Fibroblast of skin of right quadriceps (primary cell): ENCODE measurements at places on chromosomes 2 and 18.

- DNase-seq: no peak
These were observed 2025.6 kb upstream of the LRRTM1 start for GRCh38 chr2:82330155-82330554.

DNA sequence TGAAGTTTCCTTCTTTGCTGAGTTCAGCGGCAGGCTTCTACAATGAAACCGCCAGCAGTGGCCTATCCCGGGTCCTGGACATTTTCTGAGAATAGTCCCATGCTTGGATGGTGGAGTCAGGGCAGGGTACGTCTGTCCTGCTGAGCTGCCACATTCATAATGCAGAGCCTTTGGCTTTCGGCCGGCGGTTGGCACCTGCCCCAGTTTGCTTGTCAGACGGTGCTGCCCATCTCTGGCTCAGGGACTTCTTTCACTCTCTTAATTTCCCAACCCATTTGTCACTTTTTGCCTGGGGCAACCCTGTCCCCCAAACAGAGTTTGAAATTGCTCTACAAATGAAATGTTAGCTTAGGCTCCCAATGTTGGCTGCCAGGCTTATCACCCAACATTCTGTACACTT lies 57.2 kb downstream of the SOX11 start:
- no peak for DNase-seq

DNA sequence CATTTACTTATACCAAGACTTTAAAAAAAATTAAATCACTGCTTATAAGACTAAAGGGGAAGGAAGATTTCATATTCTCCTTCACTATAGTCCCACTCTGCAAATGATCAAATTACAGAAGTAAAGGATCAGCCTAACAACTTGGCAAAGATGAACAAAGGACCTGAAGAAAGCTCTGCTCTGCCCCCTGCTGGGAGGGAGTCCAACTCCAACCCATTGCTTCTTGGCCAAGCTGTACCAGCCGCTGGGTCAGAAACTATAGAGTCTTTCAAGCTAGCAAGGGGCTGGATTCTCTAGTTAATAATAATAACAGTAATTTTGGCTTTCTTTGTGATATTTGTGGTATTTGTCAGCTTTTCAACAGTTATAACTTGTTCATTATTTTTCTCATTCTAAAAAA lies 927.0 kb upstream of the CRIM1 start:
- no peak for DNase-seq

- DNase-seq: no peak
These were observed 10.1 kb downstream of the METAP1D start for GRCh38 chr2:172009823-172010222.

DNA sequence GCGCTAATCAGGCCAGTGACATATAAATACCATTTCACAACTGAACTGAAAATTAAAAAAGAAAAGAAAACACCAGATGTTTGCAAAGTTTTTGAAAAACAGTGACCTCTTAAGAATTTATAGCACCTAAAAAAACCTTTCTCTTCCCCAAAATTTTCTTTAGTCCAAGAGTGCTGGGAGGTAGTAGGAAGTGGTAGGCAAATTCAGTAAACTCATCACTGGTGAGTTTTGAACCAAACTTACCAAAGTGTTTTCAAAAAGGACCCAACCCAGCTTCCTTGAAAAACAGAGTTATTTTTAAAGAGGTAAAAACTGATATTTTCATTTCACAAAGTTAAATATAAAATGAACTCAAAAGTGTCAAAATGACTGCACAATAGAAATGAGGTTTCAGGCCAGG lies 90.4 kb downstream of the TMEM247 start:
- no peak for DNase-seq

GRCh38 chr18:69944436-69944835 lies 3.2 kb downstream of the CD226 start:
- DNase-seq: no peak

- DNase-seq: no peak
These were observed 3.0 kb downstream of the KRTCAP3 start for GRCh38 chr2:27445155-27445554.

DNA sequence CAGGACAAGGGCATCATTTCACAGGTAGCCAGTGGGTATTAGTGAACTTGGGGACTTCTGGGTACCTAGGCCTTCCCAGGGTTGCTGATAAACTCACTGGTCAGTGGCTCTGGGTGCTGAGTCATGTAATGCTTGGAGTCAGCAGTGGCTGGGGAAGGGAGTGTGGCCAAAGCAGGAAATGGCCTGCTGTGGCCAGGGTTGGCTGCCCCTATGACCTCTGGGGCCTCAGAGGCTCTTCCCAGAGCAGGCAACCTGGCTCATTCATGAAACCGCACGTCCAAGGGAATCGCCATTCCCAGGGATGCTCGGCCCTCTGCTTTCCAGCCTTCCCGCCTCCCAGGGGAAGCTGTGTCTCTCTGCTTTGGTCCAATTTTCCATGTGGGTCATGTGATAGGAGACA lies 294.9 kb downstream of the DYSF start:
- no peak for DNase-seq

DNA sequence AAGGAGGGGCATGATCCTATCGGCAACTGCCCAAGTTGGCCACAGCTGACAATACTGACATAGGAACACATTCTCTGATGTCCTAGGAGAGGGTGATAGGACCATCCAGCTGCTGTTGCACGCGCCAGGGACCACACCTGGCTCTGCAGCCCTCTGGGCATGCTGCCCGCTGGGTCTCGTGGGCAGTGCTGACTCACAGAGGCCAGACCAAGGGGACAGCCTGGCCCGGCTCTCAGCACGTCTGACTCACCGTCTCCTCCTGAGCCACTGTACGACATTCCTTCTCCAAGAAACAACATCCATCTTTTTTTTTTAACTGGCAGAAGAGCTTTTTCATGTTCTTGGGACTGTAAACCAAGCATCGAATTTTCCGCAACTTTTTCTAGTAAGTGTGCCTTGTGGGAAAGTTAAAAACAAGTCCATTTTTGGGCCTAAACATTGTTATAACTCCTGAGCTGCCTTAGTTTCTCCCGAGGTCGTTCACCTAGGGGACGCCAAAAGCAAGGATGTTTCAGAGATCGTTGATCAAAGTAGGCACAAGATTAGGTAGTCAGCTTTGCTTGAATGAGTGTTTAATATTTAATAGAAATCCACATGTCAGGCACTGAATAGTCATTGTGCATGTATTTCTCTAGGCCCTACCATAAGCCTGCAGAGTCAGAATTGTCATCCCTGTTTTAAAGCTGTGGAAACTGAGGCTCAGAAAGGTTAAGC lies 100.3 kb downstream of the TTC32 start:
- DNase-seq: peak; percentile 90

GRCh38 chr2:85077859-85078419 lies 55.3 kb upstream of the TCF7L1 start:
- DNase-seq: no peak

DNA sequence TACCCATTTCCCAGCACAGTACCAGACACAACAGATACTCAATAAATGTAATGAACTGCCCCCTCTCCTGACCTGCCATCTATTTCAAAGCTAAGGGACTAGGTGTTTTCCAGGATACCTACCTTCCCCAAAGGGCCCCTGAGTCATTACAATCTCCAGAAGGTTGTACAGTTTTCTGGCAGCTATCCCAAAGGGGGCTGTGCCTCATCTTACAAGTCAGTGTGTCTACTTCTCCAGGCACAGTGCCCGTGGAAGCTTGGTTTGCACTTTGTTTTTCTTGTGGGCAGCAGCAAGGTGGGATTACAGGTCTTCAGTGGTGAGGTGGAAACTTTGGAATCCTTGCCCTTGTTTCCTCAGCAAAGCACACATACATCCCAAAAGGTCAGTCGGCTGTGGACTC lies 62.8 kb upstream of the CYP26B1 start:
- peak; percentile 16 for DNase-seq

- no peak for DNase-seq
These were observed 4.0 kb downstream of the EMILIN2 start for GRCh38 chr18:2850816-2851215.

GRCh38 chr18:13266218-13267100 lies 47.9 kb downstream of the LDLRAD4 start:
- no peak for DNase-seq

DNA sequence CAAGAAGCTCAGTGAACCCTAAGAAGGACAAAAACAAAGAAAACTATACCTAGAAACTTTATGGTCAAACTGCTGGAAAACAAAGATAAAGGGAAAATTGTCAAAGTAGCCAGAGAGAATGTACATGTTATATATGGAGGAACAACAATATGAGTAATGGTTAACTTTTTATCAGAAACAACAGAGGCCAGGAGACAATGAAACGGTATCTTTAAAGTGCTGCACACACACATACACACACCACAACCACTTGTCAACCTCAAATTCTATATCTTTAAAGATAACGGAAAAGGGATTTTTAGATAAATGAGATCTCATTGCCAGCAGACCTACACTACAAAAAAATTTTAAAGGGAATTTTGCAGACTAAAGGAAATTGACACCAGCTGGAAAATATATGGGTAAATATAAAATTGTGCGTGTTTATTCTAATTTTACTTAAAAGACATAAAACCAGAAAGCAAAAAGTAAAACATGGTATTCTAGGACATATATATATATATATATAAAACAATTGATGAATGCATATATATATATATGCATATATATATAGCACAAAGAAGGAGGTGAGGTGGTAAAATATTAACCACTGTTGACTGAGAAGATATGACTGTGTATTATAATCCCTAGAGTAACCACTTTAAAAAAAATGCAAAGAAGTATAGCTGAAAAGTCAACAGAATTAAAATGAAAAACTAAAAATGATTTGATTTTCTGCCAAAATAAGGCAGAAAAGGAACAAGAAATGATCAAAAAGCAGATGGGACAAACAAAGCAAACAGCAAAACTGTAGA lies 172.0 kb downstream of the SRBD1 start:
- no peak for DNase-seq

DNA sequence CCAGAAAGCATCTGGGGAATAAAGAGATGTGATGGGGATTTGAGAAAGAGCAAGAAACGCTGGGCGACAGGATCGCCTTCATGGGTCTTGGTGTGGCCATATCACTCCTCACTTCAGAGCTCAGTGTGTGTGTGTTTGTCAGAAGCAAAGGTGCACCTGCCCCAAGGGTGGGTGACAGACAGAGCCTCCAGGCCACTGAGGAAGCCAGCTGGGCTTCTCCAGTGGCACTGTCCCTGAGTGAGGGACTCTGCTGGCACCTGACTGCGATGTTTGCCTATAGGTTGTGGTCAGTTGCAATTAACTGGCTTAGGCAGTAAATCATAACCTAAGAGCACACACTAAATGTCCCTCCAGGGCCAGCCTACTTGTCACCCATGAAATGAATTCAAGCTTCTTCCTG lies 23.5 kb upstream of the GNAL start:
- no peak for DNase-seq

DNA sequence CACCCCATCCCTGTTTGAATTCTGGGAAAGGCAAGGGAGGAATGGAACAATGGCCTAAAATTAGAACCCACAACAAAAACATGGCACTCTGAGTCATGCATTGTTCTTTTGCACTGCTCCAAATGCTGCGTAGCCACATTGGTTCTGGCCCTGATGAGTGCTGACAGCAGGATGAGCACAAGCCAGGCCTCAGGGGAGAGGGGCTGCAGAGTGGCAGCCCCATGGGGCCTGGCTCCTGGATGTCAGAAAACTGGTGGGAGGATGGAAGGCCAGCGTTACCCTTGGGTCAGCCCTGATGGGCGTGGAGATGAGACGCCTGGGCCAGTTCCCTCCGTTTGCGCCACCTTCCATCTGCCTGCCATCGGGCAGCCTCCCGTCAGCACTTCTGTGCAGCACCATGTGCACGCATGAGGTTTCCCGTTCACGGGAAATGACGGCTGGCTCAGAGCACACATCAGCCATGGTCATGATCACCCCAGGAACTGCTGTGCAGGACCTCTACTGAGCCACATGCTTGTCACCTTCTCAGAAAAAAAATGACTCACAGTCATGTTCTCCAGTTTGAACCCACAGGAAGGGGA lies 65.6 kb downstream of the CYP26B1 start:
- DNase-seq: peak; percentile 46

- no peak for DNase-seq
These were observed 108.0 kb downstream of the LRRC30 start for GRCh38 chr18:7338846-7339245.

- DNase-seq: no peak
These were observed 918.5 kb downstream of the CBLN2 start for GRCh38 chr18:71625556-71626090.

DNA sequence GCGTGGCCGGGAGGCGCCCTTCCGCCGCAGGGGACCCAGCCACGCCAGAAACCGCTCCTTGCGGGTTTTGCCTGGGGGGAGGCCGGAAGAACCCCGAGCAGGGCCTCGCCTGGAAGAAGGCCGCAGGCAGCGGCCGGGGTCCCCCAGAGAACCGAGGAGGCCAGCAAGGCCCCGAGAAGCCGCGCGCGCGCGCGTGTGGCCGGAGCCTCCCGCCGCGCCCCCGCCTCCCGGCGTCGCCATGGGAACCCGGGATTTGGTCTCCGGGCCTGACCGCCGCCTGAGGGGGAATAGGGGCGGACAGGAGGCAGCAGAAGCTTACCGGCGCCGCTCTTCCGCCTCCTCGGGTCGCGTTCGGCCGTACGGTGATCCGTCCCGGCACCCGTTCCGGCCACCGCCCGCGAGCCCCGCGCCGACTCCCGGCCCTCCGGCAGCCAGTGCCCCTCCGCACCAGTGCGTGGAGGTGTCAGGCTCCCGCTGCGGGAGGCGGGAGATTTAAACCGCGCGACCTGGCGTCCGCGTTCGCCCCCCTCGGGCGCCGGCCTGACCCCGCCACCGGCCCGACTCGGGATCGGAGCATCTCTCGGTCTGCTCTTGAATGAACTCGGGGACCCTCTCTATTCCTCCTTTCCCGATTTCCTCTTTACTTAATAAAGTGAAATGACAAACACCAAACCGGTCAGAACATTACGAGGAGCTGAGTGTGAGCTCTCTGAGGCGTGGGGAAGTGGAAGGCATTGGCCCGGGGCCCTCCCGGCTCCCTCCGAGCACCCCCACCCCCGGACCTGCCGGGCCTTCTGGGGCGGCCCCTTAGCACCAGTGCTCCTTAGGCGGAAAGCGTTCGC lies at the start of gene ICA1L:
Gene ICA1L (minus strand): TSS at position 467 of the 842 bp plus-strand sequence. CDS start 42,757 bp downstream, outside the sequence.
- peak; percentile 61 for DNase-seq

GRCh38 chr2:198471291-198471690 lies 666.9 kb downstream of the PLCL1 start:
- no peak for DNase-seq

DNA sequence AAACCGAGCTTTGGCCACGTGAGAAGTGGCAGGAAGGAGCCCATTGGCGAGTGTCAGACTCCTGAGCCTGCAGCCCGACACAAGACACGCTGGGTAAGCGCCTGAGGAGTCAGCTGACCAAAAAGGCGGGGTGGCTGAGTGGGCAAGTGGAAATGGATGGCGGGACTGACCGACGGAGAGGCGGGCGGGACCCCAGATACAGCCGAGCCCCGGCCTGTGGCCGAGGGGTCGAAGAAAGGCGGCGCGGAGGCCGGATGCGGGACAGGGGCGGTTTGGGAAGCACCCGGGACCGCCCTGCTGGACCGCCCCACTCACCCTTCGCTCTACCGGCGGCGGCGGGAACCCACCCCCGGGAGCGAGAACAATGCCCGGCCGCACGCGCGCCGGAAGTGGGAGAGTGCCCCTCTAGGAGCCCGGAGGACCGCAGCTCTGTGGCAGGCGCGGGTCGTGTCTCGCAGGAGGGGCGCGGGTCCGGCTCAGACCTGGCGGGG lies 22.8 kb downstream of the ZSCAN30 start:
- peak; percentile 61 for DNase-seq
